ENCODE measurements at places on chromosomes 4 and X. TPM values are rescaled to one million over a fixed set of nuclear protein-coding genes. Genes with fewer than 3 reads are reported as not detected.

KCND1 gene
- total RNA-seq = 1.3 TPM

MAGEB1 gene
- total RNA-seq = not detected

MTMR8 gene
- total RNA-seq = not detected

ARAP2 gene
- 2.1 TPM for total RNA-seq

AFP gene
- not detected for total RNA-seq

ADH7 gene
- total RNA-seq = not detected

Measured in heart left ventricle (tissue), 16 donors.